ENCODE measurements at places on chromosomes 4 and X.

DNA sequence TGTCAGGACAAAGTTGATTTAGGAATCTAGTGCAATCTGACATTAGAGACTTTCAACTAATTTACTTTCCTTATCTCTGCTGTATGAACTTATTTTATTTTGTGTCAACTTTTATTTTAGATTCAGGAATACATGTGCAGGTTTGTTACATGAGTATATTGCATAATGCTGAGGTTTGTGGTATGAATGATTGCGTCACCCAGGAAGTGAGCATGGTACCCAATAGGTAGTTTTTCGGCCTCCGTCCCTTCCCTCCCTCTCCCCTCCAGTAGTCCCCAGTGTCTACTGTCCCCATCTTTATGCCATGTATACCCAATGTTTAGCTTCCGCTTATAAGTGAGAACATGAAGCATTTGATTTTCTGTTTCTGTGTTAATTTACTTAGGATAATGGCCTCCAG lies 68.7 kb upstream of the TEX13D start:
- DNase-seq, result no peak

DNA sequence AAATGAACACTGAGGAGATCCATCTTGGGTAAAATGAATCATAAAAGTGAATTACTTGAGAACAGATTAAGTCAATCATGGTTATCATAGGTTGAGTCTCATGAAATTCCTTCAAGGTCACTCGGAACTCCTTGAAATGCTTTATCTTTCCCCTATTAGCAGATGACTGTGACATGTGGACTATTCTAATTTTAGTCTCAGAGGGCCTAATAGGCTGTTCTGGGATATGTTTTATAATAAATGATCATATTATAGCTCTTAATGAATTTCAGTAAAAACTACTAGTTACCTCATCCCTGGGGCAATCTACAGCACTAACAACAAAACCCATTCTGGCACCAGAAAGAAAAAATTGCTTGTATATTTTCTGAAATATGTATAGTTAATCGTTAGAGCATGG lies 44.7 kb downstream of the SPATA4 start:
- no peak for DNase-seq

DNA sequence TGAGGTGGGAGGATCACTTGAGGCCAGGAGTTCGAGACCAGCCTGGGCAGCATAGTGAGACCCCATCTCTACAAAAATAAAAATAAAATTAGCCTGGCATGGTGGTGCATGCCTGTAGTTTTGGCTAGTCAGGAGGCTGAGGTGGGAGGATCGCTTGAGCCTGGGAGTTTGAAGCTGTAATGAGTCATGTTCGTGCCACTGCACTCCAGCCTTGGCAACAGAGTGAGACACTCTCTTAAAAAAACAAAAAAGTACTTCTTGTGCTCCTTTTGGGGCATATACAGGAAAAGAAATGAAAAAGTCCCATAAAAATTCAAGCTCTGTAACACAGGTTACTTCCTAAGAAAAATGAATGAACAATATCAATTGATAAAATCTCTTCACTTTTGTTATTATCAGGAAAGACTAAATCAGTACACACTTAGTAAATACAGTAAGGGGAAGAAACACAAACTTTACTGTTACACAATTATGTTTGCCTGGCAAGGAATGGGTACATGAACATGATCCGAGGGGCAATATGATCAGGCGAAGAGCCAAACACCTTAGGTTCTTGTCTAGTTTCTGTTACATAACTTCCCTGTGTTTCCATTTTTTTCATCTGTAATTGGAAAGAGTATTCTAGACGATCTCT lies 46.9 kb downstream of the CCDC158 start:
- no peak for DNase-seq

DNA sequence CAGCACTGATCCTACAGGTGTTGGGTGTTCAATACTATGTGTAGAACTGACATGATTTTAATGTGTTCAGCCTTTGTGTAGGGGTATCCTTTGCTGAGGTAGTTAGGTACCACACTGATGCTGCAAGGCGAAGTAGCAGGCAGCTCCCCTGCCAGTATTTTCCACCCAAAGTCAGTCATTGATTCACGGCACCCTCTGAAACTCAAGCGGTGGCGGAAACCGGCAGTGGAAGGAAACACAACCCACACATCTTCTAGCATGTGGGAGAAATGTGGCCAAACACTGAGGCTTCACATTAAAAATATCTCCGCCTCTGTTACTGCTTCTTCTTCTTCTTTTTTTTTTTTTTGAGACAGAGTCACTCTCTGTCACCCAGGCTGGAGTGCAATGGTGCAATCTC lies 126.3 kb downstream of the AASDH start:
- DNase-seq, result no peak

DNA sequence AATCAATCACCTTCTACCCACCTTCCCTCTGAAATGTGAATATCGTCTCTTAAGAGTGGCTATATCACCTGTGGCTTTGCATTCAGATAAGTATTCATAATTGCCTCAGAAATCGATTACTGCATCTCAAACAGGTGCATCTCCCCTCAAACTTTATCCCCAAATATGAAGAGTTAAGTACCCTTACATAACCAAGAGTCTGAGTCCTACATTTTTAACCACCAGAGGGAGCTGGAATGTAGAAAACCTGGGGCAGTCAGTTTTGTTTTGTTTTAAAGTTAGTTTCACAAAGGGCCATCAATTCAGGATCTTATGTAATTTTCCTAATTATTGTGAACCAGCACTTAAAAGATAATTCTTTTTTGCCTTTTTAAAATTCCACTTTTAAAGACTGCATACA lies 5.7 kb downstream of the TCEANC start:
- peak; percentile 42 for DNase-seq

DNA sequence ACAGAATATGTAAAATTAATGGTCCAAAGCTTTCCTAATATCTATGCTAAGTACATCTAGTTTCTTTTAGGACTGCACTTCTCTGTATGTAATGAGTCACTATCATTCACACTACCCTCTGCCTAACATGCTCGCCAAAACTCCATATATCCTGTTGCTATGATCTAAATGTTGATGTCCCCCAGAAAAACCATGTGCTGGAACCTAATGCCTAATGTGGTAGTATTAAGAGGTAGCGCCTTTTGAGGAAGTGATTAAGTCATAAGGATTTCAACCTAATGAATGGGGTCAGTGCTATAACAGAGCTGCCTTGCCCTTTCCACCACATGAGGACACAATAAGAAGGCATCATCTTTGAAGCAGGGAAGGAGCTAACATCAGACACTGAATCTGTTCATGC lies 34.9 kb upstream of the NFKB1 start:
- DNase-seq, result no peak

- peak; percentile 78 for DNase-seq
These were observed 54.5 kb downstream of the RTL9 start for GRCh38 chrX:110412971-110413726.

DNA sequence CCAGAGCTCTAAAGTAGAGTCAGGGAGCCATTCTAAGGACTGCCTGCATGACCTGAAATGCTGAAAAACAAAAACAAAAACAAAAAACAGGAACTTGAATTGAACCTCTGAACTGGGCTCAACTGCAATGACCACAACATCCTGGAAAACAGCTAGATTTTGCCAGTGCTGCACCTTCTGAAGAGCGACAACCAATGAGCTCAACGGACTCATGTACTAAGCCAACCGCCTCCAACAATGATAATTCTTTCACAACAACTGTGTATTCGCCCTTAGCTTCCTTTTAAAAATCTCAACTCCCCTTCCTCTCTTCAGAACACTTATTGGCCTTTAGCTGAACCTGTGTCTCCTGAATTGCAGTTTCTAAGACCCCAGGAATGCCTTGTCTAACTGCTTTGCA lies 69.8 kb downstream of the HAUS3 start:
- DNase-seq, result no peak

DNA sequence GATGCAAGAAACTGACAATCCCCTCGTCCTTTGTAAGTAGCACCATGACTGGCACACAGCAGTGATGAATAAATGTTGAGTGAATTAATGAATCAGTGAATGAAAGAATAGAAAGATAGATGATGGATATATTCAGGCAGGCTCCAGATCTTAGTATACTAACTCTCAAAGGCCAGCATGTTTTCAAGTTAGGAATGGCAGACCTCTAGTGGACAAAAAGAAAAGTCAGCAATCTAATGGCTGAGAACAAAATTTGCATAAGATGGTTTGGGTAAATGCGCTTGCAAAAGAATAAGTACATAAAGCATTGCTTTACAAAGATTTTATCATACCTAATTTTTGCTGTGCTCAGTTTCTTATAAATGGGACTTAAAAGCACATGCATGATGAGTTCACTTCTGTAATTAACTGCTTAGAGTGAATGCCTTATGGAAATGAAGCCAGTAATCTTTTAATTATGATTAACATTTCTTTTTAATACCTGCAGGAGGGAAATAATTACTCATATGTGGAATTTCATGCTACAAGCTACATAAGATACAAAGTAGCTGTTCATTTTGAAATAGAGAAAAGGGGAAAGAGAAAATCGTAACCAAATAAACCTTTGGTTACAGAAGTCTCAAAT lies 126.9 kb upstream of the GPRIN3 start:
- peak; percentile 60 for DNase-seq

DNA sequence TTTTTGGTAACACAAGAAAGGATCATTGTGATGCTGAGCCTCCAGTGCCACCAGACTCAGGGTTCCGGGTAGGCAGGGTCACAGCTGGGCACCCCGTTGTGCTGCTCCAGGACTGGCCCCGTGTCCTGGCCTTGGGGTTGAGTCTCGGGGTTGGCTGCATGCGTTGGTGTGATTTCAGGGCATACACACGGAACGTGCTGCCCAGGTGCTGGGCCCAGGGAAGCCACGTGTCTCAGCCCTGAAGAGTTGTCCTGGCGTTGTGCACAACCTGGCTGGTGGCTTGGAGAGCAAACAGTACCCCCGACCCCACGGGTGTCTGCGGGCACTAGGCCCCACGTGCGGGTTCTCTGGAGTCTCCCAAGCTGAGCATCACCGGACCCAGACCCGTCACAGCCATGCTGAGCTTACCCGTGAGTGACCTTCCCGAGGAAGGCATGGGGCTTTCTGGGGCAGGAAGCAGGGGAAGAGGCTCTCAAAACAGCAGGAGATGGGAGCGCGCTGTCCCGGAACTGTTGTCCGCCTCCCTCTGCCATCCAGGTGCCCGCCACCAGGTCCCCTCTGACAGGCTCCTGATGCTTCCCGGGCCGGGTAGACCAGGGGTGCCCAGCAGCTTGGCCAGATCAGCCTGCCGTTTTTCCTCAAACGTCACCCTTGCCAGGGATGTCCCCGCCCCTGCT lies 66.1 kb upstream of the ENPP6 start:
- no peak for DNase-seq

DNA sequence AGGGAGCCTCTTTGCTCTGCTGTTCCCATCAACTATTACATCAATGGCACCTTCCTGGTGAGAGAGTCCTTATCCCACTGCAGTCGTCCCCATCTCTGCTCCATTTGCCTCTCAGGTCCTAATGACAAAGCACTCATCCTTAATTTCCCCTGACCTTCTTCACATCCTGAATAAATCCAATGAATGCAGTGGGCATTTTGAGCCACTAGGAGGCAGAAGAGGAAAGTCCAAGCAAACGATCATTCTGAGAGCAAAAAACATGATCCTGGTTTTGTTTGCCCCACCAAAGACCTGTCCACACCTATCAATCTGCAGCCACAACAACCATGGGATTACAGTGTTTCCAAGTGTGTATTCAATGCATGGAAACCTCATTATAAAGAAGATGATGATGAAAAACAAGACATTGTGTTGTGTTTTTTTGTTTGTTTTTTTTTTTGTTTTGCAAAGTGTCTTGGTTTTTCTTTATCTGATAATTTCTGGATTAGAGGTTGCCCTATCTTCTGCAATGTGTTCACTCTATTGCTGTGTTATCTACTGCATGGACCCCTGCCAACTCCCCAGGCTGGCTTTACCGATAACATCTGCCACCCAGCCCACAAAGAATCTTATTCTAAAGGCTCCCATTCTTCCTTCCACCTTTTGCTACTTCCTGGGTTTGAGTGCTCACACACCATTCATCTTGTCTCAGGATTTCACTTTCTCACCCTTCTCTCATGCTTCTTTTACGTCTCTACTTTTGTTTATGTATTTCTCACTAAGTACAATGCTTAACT lies 207.2 kb downstream of the NLGN4X start:
- DNase-seq, result peak; percentile 36

DNA sequence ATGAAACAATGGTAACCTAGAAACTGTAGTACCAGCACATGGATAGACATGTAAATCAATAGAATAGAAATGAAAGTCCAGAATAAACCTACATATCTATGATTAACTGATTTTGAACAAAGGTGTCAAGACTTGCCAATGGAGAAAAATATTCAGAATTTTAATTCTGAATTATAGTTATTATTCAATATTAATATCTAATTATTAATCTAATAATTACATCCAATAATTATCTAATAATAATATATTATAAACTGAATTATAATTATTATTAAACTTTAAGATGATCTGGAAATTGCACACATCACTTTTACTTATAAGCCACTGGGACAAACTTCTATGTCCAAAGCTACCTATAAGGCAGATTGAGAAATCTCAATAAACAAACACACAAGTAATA lies 1365.2 kb upstream of the ADGRL3 start:
- no peak for DNase-seq

DNA sequence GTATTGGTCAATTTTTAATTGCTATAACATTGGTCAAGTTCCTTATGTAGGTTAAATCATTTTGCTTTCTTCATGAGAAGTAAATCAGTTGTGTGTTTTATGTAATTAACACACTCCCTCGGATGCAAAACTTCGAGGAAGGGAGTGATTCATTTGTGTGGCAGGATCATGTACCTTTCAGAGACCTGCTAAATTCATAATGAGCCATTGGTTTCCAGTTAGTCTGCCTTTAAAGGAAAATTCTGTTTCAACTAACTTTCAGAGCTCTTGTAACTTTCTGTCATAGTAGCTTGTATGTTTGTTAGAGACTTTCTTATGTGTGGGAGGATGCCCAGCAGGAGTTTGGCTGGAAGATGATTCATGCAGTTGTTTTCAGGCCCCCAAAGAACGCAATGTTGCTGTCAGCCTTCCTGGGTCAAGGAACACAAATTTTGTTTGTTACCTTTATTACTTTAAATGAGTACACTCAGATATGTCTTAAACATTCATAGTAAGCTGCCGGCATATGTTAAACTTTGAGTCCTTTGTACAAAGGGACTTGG lies 72.1 kb downstream of the GPR101 start:
- DNase-seq, result no peak

DNA sequence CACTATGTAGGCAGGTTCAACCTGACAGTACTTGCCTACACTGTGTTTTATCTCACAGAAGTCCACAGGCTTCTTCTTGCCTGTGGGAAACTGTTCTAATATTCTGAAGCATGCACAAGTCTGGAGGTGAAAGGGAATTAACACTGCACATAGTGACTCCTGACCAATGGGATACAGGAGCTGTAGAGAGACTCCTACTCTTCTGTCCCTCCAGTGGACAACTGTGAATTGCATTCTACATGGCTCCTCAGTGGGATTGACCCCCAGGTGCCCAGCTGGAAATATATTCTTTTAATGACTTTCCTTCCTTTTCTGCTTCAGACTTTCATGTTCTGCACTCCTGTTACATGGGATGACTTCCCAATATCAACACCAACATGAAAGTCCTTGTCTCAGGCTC lies 8.2 kb upstream of the YIPF6 start:
- DNase-seq, result no peak

DNA sequence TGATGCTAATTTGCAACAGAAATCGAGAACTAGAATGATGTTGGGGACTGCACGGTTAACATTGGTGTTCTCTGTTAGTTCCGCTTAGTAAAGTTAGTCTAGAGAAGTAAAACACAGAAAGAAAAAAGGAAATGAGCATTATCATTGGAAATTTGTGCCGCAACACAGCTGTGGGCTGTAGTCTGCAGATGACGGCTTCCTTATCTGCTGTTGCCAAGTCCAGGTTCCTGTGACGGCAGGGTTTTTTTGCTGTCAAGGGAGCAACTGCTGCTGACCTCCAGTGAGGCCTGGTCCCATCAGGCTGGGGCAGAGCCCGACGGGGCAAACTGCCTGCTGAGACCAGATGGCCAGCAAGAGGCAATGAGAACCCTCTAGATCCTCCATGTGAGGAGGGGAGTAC lies 38.9 kb upstream of the PHEX start:
- no peak for DNase-seq

All from NCI-H2081 (cell line).